ENCODE measurements at places on chromosomes 7 and 10.

DNA sequence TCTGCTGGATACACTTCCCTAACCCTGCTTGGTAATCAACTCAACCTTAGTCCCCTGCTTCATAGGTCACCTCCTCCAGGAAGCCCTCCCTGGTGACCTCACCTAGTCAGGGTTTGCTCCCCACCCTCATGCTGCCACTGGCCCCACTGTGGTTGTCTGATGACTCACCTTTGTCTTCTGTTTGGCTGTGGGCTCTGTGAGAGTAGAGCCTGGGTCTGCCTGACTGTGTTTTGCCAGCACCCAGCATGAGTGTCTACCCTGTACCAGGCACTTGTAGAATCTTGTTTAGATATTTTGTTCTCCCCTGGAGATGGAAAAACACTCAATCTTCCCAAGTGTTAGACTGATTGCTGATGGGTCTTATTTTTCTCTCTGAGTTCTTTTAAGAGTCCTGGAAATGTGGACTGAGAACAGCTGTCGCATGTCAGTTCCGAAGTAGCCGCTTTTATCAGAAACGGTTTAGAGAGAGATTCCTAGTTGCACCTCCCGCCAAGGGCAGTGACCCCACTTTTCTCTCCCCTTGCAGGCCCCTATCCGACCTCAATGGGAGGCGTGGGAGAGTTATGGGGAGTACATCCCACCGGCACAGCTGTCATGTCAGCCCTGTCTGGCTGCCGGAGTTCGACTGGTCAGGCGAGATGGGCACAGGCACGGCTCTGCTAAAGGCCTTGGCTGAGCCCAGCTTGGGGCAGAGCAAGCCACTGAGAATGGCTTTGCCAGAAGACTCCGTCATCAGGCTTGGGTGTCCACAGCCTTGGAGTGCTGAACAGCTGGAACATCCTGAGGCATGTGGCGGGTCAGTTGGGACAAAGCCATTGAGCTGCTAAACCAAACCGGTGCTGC lies 134.3 kb downstream of the GRK5 start:
- peak; percentile 66 for DNase-seq

GRCh38 chr10:71606257-71607081 lies 113.1 kb downstream of the C10orf105 start:
- no peak for DNase-seq

DNA sequence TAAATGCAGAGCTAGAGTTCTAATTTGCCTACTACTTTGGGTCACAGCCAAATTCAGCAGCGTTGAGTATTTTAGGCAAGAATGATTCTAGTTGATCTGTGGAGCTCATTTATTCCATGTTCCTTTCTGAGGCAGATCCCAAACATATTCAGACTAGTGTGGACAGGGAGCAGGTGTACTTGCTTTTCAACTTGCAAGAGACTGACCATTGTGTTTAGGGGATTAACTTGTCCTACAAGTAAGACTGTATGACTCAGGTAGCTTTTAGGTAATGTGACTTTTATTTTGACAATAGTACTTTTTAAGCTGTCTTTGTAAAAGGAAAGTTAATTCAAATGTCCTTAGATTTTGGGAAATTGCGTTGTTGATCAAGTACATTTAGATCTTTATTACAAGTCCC lies 285.5 kb downstream of the TWIST1 start:
- DNase-seq, result no peak

GRCh38 chr10:95793401-95794045 lies 37.6 kb downstream of the ENTPD1 start:
- no peak for DNase-seq

DNA sequence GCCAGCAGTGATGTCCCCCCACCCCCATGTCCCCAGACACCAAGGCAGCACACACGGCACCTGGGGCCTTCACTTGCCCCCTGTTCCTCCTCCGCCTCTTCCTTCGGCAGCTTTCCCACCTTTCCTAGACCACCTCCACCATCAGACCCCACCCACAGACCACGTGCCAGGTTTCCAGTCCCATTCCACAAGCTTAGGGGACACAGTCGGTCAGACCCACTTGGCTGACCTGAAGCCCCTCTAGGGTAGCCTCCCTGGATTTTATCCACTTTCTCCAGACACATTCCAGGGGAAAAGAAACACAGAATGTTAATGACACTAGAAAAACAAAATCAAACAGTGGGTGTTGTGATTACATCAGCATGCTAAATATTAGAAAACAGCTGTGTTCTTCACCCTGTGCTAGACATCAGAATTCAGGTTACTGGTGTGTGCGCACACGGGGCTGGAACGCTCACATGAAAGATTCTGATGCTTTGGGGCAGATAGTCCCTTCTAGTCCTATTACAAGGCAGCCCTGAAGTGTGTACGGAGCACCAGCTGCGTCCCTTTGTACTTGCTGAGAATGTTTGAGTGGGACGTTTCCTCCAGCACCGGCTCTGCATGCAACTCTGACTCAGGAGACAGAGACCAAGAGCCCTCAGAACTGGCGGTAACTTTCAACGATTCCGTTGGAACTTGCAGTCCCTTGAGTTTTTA lies 75.5 kb upstream of the PPP2R2D start:
- no peak for DNase-seq

GRCh38 chr10:129387258-129387525 lies 79.8 kb upstream of the MGMT start:
- no peak for DNase-seq

- DNase-seq, result no peak
Measured at GRCh38 chr7:112743811-112744210, 46.4 kb downstream of the TMEM168 start.

GRCh38 chr10:4663162-4663992 lies 162.6 kb upstream of the AKR1E2 start:
- DNase-seq, result peak; percentile 86

DNA sequence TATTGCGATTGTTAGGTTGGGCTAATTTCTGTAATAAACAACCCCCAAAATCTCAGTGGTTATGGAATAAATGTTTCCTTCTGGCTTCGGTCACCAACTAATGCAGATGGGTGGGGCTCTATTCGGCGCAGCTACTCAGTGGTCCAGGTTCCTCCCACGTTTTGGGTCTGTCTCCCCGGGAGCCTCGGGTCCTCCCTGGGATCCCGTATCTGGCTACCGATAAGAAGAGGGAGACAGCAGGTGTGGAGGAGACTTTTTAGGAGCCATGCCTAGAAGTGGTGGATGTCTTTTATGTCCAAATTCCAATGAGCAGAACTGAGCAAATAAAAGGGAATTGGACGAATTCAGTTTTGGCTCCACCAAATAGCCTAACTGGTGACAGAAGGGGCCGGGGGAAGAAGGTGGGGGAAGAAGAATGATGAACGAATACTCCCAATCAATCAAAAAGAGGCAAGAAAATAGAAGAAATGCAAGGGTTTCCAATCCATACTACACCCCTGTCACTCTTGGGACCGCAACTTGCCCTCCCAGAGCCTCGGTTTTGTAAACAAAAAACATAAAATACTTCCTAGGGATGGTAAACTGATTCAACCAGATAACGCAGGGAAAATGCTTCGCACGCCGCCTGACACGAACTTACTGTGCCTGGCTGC lies 498 bp upstream of the C10orf53 start:
- no peak for DNase-seq
